ENCODE measurements at places on chromosomes 4 and X.

GRCh38 chrX:20712811-20713210, 446.1 kb upstream of the RPS6KA3 start:
- DNase-seq, result no peak

GRCh38 chr4:103405415-103405814, 207.3 kb upstream of the CENPE start:
- DNase-seq, result peak; percentile 56

DNA sequence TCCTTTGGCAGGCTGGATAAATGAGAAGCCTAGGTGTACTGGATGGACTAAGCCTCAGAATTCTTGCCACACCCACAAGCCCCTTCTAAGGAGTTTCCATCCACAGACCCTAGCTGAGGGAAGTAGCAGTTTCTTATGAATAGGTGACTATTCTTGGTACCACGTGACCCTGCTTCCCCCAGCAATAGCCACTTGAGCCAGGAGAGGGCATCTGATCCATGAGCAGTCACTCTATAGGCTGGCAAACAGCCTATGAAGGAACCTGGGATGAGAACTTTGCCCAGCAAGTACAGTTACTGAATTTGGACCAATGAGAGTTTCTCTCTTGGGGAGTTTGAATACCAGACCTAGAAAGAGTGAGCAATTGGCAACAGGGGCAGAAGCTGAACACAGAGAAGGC, 84.0 kb downstream of the RTL9 start:
- peak; percentile 80 for DNase-seq

GRCh38 chr4:128353791-128354190, 66.2 kb upstream of the PGRMC2 start:
- no peak for DNase-seq

DNA sequence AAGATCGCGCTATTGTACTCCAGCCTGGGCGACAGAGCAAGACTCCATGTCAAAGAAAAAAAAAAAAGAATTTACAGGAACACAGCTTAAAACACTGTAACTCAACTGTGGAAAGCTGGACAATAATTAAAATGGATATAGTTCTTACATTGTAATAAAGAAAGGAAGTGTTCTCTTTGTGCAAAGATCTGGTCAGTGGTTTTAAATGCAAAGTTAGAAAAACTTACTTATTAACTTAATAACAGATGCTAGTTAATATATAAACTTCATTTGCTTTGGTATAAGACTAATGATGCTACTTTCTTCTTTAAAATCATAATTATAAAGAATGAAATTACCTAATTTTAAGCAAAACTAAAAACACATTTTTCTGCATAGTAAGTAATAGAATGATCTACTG, 2024.1 kb upstream of the TENM3 start:
- DNase-seq, result no peak

- DNase-seq, result no peak
Observed at GRCh38 chr4:45183905-45184304, 457.5 kb upstream of the GNPDA2 start.

- no peak for DNase-seq
Observed at GRCh38 chrX:29746326-29746725, 469.0 kb upstream of the MAGEB2 start.

DNA sequence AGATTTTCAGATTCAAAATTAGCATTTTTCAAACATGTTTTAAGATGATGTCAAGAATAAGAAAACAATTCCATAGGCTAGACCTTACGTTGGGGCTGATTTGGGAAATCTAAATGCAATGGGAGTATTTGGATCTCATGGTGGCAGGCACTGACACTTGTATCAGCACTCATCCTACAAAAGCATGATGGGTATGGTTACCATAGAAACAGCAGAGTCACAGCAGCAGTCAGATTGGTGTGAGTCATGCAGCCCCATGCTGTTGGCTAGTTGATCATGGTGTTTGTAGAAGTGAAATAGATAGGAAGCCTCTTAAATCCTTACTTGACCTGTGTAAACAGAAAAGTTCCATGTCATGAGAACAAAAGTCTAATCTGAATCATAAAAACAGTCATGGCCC, 1637.3 kb upstream of the PABPC4L start:
- DNase-seq, result no peak

DNA sequence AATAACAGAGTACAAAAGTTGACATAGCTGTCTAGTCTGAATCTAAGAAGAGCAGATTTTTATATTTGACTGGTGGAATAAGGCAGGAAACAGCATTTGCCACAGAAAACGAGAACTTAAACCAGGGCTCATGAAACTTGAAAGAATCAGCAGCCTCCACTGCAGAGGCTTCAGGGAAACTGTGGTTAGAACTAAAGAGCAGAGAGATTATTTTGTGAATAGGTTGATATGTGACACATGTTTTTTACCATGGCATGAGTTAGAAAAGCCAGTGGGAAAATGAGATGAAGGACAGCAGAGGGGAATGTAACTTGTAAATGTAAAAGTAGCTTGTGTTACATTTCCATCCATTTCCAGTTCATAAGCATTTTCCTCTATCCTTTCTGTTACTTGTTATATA, 63.7 kb upstream of the CAMK2D start:
- peak; percentile 74 for DNase-seq
